ENCODE measurements at places on chromosomes 3 and 15. TPM values are rescaled to one million over a fixed set of nuclear protein-coding genes. Genes with fewer than 3 reads are reported as not detected.
A peak's percentile ranks its signal among the peaks of the same experiment; 100 is the strongest.

CPNE9 gene
- not detected for polyA plus RNA-seq

ACKR4 gene
- polyA plus RNA-seq = 0.28 TPM

FMN1 gene
- 1.3 TPM for polyA plus RNA-seq

- no peak overlapping the region for H3K4me3 ChIP-seq
- H3K4me1 ChIP-seq = no peaks in the 10 kb centered on the region
- H3K36me3 ChIP-seq = peaks cover 16% of the 10 kb centered on the region
- no peaks in the 10 kb centered on the region for H3K27me3 ChIP-seq
Observed at GRCh38 chr3:37266809-37267208, 92.4 kb upstream of the LRRFIP2 start.

GRCh38 chr15:33152502-33153109 lies 41.9 kb downstream of the FMN1 start:
- no peak overlapping the region for H3K4me3 ChIP-seq
- peaks cover 4% of the 10 kb centered on the region for H3K27me3 ChIP-seq
- no peaks in the 10 kb centered on the region for H3K36me3 ChIP-seq
- peak; percentile 70 for DNase-seq

DNA sequence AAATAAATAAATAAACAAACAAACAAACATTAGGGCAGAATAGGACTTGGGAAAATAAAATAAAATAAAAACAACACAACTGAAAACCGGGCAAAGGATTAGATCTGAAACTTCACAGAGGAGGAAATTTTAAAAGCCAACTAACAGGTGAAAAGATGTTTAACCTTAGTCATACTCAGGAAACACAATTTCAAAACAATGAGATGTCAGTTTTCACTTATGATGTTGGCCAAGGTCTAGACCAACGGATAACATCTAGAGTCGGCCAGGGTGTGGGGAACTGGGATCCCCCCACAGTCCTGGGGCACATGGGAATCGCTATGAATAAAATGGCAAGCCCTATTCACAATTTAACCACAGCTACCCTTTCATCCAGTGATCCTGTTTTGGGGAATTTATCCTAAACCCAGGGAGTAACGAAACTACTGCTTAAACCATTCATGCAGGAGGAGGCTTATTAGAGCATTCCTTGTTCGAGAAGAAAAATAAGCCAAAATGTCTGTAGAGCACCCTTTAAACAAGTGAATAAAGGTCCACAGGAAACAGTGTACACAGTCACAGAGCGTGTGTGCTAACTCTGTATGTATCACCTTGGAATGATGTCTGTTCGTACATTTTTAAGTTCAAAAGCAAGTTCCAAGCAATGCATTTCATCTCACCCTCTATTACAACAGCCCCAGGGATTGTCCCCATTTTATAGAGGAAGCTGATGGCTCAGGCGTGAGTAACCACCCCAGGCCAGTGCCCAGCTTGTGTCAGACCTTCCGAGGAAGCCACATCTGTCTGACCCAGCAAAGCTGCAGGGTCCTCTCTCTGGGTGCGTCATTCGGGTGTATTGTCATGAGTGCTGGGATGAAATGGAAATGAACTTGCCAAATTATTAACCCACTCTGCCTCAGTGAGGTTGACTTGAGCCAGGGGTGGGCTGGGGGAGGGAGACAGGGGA lies 6.3 kb upstream of the ANPEP start:
- no peak overlapping the region for H3K4me3 ChIP-seq
- no peak for DNase-seq
- peaks cover 21% of the 10 kb centered on the region for H3K27me3 ChIP-seq
- no peak overlapping the region for H3K27ac ChIP-seq

DNA sequence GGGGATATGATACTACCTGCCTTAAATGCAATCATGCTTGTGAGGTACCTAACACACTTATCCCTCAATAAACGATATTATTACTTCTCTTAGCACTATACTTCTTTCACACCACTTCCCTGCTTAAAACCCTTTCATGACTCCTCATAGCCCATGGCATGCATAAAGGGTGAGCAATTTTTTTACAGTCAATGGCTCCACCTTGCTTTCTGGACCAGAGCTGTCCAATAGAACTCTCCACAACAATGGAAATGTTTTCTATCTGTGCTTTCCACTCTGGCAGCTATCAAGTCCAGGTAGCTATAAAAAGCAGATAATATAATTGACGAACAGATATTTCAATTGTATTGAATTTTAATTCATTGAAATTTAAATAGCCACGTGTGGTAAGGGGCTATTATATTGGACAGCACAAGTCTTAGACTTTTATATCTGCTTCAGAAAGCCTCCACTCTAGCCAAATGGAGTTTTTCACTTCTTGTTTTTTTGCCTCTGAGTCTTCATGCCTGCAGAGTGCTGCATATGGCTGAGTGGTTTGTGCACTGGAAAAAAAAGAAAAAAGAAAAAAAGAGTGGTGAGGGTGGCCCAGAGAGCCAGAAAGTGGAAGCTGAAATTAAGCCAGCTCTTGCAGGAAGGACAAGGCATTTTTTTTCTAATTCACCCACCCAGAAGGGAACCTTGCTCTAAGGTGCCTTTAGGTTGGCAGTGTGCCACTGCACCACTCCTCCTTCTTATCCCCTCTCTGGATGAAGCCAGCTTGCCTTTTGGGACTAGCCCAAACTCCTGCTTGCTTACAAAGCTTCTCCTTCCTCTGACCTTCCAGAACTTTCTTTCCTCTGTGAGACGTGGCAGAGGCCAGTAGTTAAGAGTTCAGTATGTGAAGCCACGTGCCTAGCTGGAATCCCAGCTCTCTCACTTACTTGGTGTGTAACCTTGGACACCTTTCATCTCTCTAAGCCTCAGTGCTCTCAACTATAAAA lies 239.0 kb upstream of the LRTM1 start:
- H3K4me3 ChIP-seq = no peak overlapping the region
- H3K36me3 ChIP-seq = no peaks in the 10 kb centered on the region
- peaks cover 6% of the 10 kb centered on the region for H3K4me1 ChIP-seq
- no peak overlapping the region for H3K27ac ChIP-seq
- no peaks in the 10 kb centered on the region for H3K27me3 ChIP-seq

DNA sequence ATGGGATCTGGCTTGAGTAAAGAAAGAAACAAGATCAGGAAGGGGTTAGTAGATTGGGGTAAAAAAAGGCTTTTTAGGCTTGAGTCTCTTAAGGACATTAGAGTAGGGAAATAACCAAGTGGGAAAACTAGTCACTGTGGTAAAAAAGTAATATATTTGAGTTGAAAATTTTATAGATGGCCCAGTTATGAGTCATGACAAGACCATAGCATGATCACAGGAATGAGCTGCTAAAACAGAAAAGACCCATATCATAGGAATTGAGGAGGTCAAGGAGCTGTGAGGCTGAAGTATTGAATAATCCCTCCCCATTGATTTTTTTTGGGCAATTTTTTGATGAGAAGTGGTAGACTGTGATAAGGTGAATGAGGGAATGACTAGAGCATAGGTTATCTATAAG lies 69.2 kb upstream of the TBC1D5 start:
- no peaks in the 10 kb centered on the region for H3K36me3 ChIP-seq
- no peak overlapping the region for H3K4me3 ChIP-seq
- H3K4me1 ChIP-seq = no peaks in the 10 kb centered on the region
- H3K27me3 ChIP-seq = no peaks in the 10 kb centered on the region
- H3K27ac ChIP-seq = no peak overlapping the region
- DNase-seq = no peak

- no peaks in the 10 kb centered on the region for H3K36me3 ChIP-seq
- H3K27ac ChIP-seq = no peak overlapping the region
- no peaks in the 10 kb centered on the region for H3K27me3 ChIP-seq
- H3K4me3 ChIP-seq = no peak overlapping the region
- no peak for DNase-seq
Observed at GRCh38 chr3:30075514-30075913, 530.9 kb upstream of the TGFBR2 start.

- peaks cover 3% of the 10 kb centered on the region for H3K36me3 ChIP-seq
- DNase-seq = no peak
- H3K4me1 ChIP-seq = no peaks in the 10 kb centered on the region
Observed at GRCh38 chr3:43298292-43298691, 12.0 kb downstream of the SNRK start.
